ENCODE measurements at places on chromosomes 6 and 20.

GRCh38 chr6:3813150-3813780 is 35.9 kb upstream of the FAM50B start:
- DNase-seq, result no peak

DNA sequence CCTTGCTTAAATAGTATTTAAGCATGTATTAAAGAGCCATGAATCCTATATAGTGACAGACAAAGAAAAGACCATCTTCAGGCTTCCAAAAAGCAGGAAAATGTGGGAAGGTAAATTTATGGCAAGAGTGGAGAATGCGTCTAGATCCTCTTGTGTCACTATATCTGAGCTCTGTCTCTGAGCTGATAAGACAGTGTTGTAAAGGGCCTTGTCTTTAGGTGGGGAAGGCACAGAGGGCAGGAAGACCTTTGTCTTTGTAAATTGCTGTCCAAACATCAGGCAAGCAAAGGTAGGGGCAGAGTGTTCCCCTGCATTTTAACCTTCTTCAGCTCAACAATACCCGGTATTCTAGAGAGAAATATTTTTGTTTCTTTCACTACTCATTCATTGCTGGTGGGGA is 33.9 kb upstream of the MBOAT1 start:
- no peak for DNase-seq

DNA sequence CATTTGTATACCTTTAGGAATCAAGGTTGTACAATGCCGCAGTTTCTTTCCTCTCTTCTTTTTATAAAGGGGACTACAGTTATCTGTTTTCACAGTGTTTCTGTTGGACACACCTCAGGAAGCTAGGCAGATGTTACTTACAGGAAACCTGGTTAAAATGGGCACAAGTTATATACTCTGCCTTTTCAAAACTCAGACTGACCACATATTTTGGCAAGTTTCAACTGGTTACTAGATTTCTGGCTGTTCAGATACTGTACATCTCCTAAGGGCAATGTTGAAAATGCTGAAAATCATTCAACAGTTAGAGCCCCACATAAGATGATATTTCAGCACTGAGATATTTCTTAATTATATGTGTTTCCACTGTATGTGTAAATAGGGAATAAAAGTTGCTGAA is 92.5 kb upstream of the SLC35B3 start:
- DNase-seq, result no peak

DNA sequence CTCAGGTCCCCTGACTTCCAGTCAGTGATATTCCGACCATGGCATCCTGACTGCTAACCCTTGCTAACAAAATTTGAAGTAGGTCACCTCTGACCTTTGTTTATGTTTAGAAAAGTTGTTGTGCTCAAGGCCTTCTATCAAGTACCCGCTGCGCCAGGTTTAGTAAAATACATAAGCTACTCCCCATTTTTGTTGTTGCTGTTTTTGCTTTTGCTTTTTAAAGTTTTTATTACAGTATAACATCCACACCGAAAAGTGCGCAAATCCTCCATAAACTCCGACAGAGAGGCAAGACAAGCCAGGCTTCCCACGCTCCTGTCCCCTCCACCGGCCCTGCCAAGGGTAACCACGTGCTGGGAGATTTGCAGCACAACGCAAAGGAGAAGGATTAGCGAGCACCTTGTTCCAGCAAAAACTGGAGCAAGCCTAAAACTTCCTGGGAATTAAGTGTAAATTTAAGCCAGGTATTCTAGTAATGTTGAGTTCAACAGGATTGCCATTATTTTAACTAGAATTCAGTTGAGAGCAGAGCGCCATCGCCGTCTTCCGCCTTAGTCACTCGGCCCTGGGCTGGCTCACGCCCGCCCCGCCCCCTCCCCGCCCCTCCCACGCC is 17.8 kb upstream of the HMGN4 start:
- peak; percentile 56 for DNase-seq

GRCh38 chr6:158622545-158623190 is 21.9 kb downstream of the DYNLT1 start:
- no peak for DNase-seq

DNA sequence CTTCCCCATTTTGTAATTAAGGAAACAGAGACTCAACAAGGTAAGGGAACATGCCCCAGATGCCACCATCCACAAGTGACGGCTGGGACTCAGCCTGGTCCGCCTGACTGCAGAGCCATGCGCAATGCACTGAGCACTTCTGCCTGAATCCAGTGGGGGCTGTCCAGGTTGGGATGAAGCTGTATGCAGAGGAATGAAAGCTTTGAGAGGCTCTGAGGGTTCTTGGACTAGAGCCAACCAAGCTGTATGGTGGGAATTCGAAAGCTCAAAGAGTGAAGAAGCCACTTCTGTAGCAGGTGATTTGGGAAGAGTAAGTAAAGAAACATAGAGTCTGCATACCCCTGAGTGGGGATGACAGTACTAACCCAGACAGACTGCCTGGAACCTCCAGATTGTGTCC is 127.6 kb upstream of the AKAP12 start:
- DNase-seq, result no peak

DNA sequence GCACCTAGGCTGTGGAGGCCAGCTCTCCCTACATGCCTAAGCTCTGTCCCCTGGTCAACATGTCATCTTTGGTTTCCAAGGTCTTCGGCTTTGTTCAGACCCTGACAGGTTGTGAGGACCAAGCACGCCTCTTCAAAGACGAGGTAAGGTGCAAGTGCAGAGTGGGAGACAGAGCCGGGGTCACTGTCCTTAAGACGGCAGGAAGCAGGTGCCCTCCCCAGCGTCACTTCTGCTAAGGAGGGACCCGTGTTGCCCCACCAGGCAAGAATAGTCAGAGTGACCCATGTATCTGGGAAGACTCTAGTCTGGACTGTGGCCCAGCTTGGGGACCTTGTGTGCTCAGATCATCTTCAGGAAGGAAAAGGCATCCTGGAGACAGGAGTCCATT is 18.2 kb upstream of the SGK2 start:
- DNase-seq, result no peak

DNA sequence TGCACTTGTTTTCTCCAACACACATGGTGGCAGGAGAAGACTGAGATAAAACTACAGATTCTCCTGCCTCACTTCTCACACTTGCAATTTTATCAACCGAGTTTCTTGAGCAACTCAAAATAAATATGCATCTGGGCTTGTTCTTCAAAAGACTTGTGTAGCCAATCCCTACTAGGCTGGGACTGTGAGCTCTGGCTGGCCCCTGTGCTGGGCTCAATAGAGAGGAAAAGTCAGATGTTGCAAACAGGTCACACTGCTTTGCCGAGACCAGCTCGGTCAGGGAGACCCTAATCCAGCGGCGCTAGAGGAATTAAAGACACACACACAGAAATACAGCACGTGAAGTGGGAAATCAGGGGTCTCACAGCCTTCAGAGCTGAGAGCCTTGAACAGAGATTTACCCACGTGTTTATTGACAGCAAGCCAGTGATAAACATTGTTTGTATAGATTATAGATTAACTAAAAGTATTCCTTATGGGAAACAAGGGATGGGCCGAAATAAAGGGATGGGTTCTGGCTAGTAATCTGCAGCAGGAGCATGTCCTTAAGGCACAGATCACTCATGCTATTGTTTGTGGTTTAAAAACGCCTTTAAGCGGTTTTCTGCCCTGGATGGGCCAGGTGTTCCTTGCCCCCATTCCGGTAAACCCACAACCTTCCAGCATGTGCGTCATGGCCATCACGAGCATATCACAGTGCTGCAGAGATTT is 32.7 kb downstream of the FAM50B start:
- no peak for DNase-seq

DNA sequence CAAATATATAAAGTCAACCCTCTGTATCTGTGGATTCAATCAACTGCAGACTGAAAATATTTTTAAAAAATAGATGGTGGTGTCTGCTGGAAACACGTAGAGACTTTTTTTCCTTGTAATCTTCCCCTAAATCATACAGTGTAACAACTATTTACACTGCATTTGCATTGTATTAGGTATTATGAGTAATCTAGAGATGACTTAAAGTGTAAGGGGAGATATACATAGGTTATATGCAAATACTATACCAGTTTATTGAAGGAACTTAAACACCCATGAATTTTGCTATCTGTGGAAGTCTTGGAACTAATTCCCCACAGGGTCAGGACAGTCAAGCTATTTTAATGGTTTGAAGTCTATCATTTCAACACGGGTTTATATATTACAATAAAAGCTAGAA is 10.2 kb downstream of the HDAC2 start:
- no peak for DNase-seq

DNA sequence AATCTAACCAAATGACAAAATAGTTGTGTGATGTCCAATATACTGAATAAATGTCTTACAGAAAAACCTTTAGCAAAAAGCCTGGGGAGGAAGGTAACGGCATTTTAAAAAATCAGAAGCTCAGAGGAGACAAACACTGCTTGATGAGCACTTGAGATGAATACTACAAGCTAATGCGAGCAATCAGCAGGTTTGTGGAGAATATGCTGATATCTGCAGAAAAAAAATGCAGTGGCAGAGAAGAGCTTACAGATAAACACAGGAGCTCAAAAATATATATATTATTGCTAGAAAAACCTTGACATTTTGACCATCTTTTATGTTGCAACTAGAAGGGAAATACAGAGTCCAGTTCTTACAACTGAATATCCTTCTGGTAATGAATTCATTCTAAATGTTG is 972.7 kb downstream of the KIF16B start:
- no peak for DNase-seq

- no peak for DNase-seq
These were observed 448.4 kb upstream of the MANEA start for GRCh38 chr6:95128947-95129346.

GRCh38 chr6:169828176-169828575 is 76.8 kb downstream of the ERMARD start:
- DNase-seq, result no peak

DNA sequence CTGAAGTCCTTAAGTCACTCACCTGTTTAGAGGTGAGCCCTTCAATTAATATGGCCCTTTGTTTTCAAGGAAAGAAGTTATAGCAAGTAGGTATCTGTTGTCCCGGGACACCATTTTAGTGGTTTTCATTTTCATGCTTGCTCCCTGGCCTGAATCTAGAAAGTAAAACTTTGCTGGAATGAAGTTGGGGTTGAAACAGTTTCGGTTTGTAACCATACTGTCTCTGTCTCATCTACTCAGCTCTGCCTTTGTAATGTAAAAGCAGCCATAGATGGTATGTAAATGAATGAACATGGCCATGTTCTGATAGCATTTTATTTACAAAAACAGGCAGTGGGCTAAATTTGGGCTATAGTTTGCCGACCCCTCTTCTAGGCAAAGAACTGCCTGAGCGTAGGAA is 64.9 kb upstream of the GNRH2 start:
- no peak for DNase-seq

DNA sequence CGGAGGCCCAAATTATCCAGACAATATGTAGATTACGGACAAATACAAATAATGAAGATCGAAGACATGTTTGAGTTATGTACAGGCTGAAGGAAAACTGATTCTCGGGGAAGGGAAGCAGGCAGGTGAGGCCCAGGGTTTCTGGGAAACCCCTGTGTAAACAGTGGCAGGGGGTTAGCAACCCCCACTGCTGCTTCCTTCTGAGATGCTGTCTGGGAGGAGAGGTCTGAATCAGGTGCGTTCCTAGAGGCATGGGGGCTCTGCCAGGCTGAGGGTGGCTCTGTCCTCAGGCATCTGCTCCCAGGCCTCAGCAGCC is 7.2 kb upstream of the MDGA1 start:
- DNase-seq, result no peak

GRCh38 chr20:58192065-58192464 is 36.4 kb downstream of the ANKRD60 start:
- DNase-seq, result no peak

GRCh38 chr6:137850816-137851602 is 16.1 kb upstream of the TNFAIP3 start:
- DNase-seq, result no peak

- DNase-seq, result no peak
These were observed 253.8 kb downstream of the LAMA2 start for GRCh38 chr6:129136751-129137150.

- DNase-seq, result no peak
These were observed 696.7 kb downstream of the DHX35 start for GRCh38 chr20:39658662-39659409.

- no peak for DNase-seq
These were observed 183.8 kb downstream of the CDH4 start for GRCh38 chr20:61435823-61436220.

DNA sequence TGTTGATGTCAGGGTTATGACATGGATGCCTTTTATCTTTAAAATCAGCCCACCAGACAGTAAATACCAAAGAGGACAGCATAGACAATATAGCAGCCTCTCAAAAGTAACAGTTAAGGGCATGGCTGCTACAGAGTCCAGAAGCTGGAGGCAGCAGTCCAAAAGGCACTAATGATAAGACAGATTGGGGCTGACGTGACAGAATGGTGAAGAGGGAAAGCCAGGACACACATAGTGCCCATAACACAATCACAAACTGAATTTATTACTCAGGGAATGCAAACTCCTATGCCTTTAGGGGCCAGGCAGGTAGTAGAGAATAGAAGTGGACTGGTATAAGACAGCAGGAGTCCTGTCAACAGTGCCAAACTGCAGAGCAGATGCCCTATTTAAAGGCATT is 40.7 kb downstream of the TP53INP2 start:
- DNase-seq, result no peak

- DNase-seq, result peak; percentile 50
These were observed 1.3 kb upstream of the LRRC1 start for GRCh38 chr6:53793318-53794136.

DNA sequence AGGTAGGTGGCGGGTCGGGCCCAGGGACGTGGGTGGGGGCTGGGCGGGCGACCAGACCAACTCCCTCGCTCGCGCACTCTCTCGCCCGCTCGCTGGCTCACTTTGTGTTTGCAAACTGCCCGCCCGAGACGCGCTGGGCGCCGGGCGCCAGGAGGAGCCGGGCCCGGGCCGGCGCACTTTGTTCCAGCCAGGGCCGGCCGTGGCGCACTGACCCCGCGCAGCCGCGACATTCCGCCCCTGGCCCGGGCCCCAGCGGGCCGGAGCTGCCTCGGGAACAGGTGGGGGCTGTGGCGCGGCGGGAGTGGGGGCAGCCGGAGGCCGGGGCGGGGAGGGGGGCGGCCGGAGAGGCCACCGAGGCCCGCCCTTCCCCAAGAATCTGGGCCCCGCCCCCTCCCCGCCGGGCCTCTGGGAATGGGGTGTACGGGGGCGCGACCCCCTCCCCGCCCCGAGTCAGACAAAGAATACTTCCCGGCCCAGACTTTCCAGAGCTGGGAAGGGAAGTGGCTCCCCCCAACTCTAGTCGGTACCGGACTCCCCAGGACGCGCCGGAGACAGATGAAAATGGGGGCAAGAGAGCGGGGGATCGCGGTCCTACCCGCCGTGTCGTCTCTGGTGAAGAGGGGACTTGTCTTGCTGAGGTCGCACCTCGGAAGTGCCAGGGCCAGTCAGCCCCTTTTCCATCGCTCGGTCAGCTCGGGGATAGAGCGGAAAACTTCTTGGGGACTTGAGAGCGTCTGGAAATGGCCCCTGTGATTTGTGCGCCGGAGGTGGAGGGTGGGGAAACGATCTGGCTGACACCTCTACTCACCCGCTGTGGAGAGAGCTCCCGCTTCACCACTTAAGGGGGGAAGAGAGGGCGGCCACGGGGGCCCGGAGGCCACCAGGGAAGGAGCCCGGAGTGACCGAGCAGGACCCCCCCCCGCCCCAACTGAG is 951 bp downstream of the FOXP4 start:
- no peak for DNase-seq

All from amniotic stem cell (primary cell).